ENCODE measurements at places on chromosomes 7 and 10. TPM values are rescaled to one million over a fixed set of nuclear protein-coding genes. Genes with fewer than 3 reads are reported as not detected.

The IMPDH1 gene
- total RNA-seq, result 23.1 TPM

The OGDHL gene
- total RNA-seq, result 35.4 TPM

The EBF3 gene
- 2.2 TPM for total RNA-seq

The SMO gene
- total RNA-seq, result 82.9 TPM

The HOXA3 gene
- 1.4 TPM for total RNA-seq

The H2BK1 gene
- not detected for total RNA-seq

The TRIL gene
- 5.2 TPM for total RNA-seq

The DNAJC9 gene
- 33.9 TPM for total RNA-seq

The CDK1 gene
- 65.3 TPM for total RNA-seq

The CCL24 gene
- total RNA-seq, result not detected

The NUTM2E gene
- total RNA-seq, result not detected

The ZNF239 gene
- total RNA-seq, result 6.1 TPM

The GPR37 gene
- 17.1 TPM for total RNA-seq

The FGFBP3 gene
- 14.2 TPM for total RNA-seq

The CHN2 gene
- 19.0 TPM for total RNA-seq

The CALML5 gene
- total RNA-seq, result not detected

The CCL26 gene
- not detected for total RNA-seq

The CHCHD1 gene
- total RNA-seq, result 37.8 TPM

The GBX1 gene
- total RNA-seq, result 1.6 TPM

The LIPF gene
- total RNA-seq, result not detected

The LEP gene
- total RNA-seq, result not detected

The SPDYE2 gene
- total RNA-seq, result not detected

The PTF1A gene
- not detected for total RNA-seq

The DKK1 gene
- 6.0 TPM for total RNA-seq

The INHBA gene
- total RNA-seq, result 5.7 TPM
